ENCODE measurements at places on chromosomes 12 and 14.
A peak's percentile ranks its signal among the peaks of the same experiment; 100 is the strongest.

GRCh38 chr12:53757101-53757770, 5.5 kb upstream of the CISTR start:
- peaks cover 86% of the 10 kb centered on the region for H3K27me3 ChIP-seq
- peak; percentile 79 for DNase-seq
- H3K36me3 ChIP-seq = no peaks in the 10 kb centered on the region
- no peaks in the 10 kb centered on the region for H3K4me1 ChIP-seq

DNA sequence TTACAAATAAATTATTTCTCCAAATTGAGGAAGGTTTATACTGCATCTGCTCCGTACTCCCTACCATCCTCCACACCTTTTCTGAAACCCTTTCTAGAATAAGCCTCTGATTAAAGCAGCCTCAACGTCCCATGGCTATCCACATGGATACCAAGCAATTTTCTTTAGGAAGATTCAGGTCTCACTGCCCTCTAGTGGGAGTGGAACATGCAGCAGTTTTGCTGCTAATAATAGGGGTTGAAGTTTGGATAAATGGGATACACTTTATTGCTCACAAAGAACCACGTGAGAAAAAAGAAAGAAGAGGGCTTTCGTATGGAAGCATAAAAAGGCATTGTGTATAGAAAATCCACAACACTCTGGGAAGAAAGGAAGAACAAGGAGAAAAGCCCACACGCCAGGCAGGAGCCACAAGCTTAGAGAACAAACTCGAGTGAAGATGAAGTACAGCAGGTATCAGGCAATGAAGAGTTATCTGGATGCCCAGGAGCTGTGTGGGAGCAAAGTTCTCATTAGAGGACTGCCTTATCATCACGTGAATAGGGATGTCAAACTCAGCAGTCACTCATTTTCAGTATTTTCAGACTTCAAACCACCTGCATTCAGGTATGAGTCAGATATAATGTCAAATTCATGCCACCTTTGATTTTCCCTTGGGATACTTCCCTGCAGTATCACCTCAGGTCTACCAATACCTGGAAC, 45.8 kb downstream of the CCER1 start:
- H3K27ac ChIP-seq = no peak overlapping the region
- H3K4me3 ChIP-seq = no peak overlapping the region
- H3K4me1 ChIP-seq = no peaks in the 10 kb centered on the region

GRCh38 chr12:6938353-6939190, 5.0 kb upstream of the RNU7-1 start:
- peak overlapping the region; percentile 79 for H3K27ac ChIP-seq
- peaks cover 12% of the 10 kb centered on the region for H3K36me3 ChIP-seq
- DNase-seq = no peak
- peaks cover 8% of the 10 kb centered on the region for H3K4me1 ChIP-seq
- no peaks in the 10 kb centered on the region for H3K27me3 ChIP-seq

- H3K36me3 ChIP-seq = no peaks in the 10 kb centered on the region
- H3K27me3 ChIP-seq = no peaks in the 10 kb centered on the region
- H3K4me1 ChIP-seq = no peaks in the 10 kb centered on the region
- DNase-seq = no peak
- no peak overlapping the region for H3K27ac ChIP-seq
These were observed 1120.5 kb upstream of the FLRT2 start for GRCh38 chr14:84409435-84409834.

- H3K27me3 ChIP-seq = peaks cover 100% of the 10 kb centered on the region
- peaks cover 5% of the 10 kb centered on the region for H3K4me1 ChIP-seq
- no peak within 1 kb of the TSS for H3K27ac ChIP-seq
- peak; percentile 43 for DNase-seq
These were observed at the start of gene ASCL1 for GRCh38 chr12:102957339-102958050. ASCL1 (plus strand) TSS chr12:102957674; CDS start chr12:102958245, 571 bp downstream.

GRCh38 chr14:33175951-33176350, 237.3 kb downstream of the NPAS3 start:
- no peaks in the 10 kb centered on the region for H3K27me3 ChIP-seq
- no peak overlapping the region for H3K27ac ChIP-seq
- H3K4me1 ChIP-seq = no peaks in the 10 kb centered on the region
- no peak for DNase-seq
- H3K4me3 ChIP-seq = no peak overlapping the region
- no peaks in the 10 kb centered on the region for H3K36me3 ChIP-seq

DNA sequence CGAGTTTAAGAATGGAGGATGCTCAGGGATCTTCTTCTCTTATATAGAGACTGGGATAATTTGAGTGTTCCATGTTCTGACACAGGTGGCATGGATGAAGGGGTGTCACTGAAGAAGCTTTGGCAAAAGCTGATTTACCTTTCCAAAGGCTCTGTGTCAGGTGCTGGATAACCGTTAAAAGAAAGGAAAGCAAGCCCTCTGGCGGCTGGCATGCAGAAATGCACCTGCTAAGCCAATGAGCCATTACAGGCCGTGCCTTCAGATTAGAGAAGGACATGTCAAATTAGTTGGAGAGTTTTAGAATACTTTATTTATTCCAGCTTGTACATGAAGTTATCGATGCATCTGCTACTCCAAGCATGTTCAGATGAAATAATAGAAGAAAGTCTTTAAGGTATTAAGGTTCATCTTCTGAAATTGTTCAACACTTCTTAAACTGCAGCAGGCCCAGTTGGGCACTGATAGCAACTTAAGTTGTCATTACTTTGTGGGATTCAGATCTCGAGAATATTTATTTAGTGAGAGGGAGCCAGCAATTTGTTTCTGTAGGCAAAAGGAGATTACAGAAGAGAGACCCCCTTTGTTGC, 678.2 kb downstream of the NRXN3 start:
- H3K27me3 ChIP-seq = peaks cover 42% of the 10 kb centered on the region
- no peaks in the 10 kb centered on the region for H3K36me3 ChIP-seq
- H3K4me1 ChIP-seq = peaks cover 6% of the 10 kb centered on the region
- no peak overlapping the region for H3K4me3 ChIP-seq

DNA sequence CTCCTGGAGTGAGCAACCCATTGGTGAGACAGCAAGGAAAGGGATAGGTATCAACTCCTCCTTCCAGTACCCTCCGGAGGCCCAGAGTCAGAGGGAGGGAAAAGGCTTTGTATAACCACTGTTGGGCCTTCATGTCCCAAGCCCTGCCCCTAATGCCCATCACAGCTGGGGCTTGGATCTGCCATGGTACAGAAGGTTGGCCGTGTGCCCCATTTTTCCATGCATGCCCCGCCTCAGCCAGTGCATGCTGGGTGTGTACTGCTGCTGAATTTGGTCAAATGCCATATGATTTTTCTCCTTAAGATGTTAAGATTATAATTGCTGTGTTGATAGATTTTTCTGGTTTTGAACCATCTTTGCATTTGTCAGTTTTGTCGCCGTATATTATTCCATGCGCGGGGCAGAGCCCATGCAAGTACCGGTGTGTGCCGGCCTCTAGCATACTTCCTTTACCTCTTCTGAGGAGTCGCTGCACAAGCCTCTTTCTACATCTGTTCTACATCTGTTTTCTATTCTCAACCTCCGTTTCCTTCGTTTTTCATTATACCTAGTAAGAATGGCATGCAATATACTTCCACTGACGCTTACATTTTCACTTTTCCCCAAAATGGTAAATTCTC, 26.6 kb downstream of the PPP2R5C start:
- H3K27me3 ChIP-seq = no peaks in the 10 kb centered on the region
- H3K27ac ChIP-seq = no peak overlapping the region
- H3K4me3 ChIP-seq = no peak overlapping the region
- no peaks in the 10 kb centered on the region for H3K36me3 ChIP-seq
- no peak for DNase-seq
- no peaks in the 10 kb centered on the region for H3K4me1 ChIP-seq

DNA sequence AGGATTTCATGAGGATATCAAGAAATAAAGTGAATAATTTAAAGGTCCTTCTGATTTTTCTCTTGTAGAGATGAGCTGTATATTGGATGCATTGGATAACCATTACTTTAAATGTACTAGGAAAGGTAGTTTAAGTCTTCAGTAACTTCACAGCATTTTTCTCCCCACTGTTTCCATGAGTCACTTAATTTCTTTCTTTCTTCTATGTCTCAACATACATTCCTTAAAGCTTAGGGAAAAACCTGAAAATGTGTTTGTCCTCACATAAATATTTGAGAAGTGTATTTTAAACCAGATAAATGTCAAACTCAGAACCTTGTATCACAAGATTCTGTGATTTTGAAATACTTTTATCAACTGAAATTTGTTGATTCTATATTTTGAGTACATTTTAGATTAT, 1970.2 kb upstream of the FLRT2 start:
- no peaks in the 10 kb centered on the region for H3K4me1 ChIP-seq
- no peaks in the 10 kb centered on the region for H3K36me3 ChIP-seq

GRCh38 chr12:96500693-96501092, 11.3 kb downstream of the CFAP54 start:
- no peaks in the 10 kb centered on the region for H3K4me1 ChIP-seq
- no peak for DNase-seq
- H3K36me3 ChIP-seq = no peaks in the 10 kb centered on the region

DNA sequence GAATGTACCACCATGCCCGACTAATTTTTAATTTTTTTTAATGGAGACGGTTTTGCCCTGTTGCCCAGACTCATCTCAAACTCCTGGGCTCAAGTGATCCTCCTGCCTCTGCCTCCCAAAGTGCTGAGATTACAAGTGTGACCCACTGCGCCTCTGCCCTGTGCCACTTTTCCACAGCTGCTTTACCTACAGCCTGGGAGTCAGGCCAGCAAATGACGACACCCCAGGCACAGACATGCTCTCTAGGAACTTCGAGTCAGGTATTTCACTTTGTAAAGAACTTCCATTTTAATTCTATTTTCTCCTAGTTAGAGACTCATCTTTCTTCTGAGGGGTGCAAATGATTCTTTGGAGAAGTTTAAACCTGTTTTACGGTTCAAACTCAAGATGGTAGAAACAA, 89.0 kb downstream of the ETV6 start:
- H3K27me3 ChIP-seq = no peaks in the 10 kb centered on the region
- DNase-seq = no peak
- no peak overlapping the region for H3K27ac ChIP-seq
- no peak overlapping the region for H3K4me3 ChIP-seq
- H3K36me3 ChIP-seq = no peaks in the 10 kb centered on the region

GRCh38 chr12:114400361-114400811, 5.6 kb downstream of the TBX5 start:
- H3K4me3 ChIP-seq = peak overlapping the region; percentile 97
- peaks cover 23% of the 10 kb centered on the region for H3K36me3 ChIP-seq
- H3K27ac ChIP-seq = peak overlapping the region; percentile 13
- peak; percentile 38 for DNase-seq

- no peaks in the 10 kb centered on the region for H3K36me3 ChIP-seq
- no peak overlapping the region for H3K4me3 ChIP-seq
- no peaks in the 10 kb centered on the region for H3K27me3 ChIP-seq
- peaks cover 15% of the 10 kb centered on the region for H3K4me1 ChIP-seq
- no peak overlapping the region for H3K27ac ChIP-seq
These were observed 136.8 kb downstream of the TBX5 start for GRCh38 chr12:114269153-114269552.

GRCh38 chr12:110677206-110677911, 11.6 kb downstream of the HVCN1 start:
- H3K4me3 ChIP-seq = no peak overlapping the region
- H3K27me3 ChIP-seq = no peaks in the 10 kb centered on the region

DNA sequence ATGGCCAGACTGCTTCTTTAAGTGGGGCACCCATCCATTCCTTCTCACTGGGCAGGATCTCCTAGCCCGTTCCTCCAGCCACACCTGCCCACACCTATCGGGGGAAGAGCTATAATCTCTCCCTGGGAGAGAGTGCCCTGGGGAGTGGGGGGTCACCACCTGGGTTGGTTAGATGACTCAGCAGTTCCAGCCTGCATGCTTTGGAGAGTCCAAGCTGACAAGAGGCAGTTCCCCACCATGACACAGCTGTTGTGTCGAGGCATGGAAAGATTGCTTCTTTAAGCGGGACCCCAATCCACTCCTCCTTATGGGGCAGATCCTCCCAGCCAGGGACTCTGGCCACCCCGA, 52.6 kb upstream of the PPFIA2 start:
- H3K4me1 ChIP-seq = no peaks in the 10 kb centered on the region
- DNase-seq = peak; percentile 2
- H3K27ac ChIP-seq = no peak overlapping the region
- H3K27me3 ChIP-seq = no peaks in the 10 kb centered on the region
- H3K36me3 ChIP-seq = no peaks in the 10 kb centered on the region

- H3K4me1 ChIP-seq = no peaks in the 10 kb centered on the region
- H3K27ac ChIP-seq = no peak overlapping the region
- H3K4me3 ChIP-seq = no peak overlapping the region
- H3K27me3 ChIP-seq = peaks cover 4% of the 10 kb centered on the region
These were observed 11.1 kb upstream of the GALNT9 start for GRCh38 chr12:132340266-132341035.

GRCh38 chr12:107385509-107385908, 292.2 kb upstream of the CRY1 start:
- no peaks in the 10 kb centered on the region for H3K27me3 ChIP-seq
- no peak overlapping the region for H3K27ac ChIP-seq
- H3K4me3 ChIP-seq = no peak overlapping the region
- no peaks in the 10 kb centered on the region for H3K4me1 ChIP-seq
- peak; percentile 10 for DNase-seq

DNA sequence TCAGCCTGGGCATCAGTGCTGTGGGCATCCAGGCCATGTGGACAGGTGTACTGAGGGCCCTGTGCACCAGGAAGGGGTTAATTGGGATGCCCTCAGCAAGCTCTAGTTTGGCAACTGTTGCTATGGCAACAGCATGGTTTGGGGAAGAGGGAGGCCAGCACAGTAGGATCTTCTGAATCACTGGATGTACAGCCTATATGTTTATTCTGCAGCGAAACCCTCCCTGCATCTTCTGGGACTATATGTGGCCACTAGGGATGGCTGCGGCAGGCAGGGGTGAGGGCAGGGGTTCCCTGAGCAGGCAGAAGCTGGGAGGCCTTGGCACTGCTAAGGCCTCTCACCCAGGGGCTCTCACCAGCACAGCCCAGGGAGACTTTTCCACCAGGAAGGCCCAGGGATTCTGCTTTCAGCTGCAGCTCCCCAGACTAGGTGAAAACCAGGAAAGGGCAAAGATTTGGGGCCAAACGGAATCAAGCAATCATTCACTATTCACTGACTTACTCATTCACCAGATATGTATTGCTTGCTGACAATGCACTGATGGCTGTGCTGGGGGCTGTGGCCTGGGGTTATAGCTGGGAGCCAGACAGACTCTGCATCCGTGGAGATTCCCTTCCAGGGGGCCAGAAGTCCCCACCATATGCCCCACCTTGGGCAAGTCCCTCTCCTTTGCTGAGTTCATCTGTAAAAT, 42.8 kb downstream of the IRF2BPL start:
- H3K27ac ChIP-seq = peak overlapping the region; percentile 74
- peaks cover 25% of the 10 kb centered on the region for H3K4me1 ChIP-seq
- H3K27me3 ChIP-seq = no peaks in the 10 kb centered on the region
- no peak overlapping the region for H3K4me3 ChIP-seq
- DNase-seq = no peak
- no peaks in the 10 kb centered on the region for H3K36me3 ChIP-seq

GRCh38 chr14:95137804-95138167, 19.5 kb downstream of the DICER1 start:
- no peak overlapping the region for H3K27ac ChIP-seq
- DNase-seq = no peak
- H3K4me3 ChIP-seq = no peak overlapping the region
- no peaks in the 10 kb centered on the region for H3K27me3 ChIP-seq

- H3K4me1 ChIP-seq = no peaks in the 10 kb centered on the region
- no peaks in the 10 kb centered on the region for H3K27me3 ChIP-seq
- H3K27ac ChIP-seq = no peak overlapping the region
- no peak for DNase-seq
These were observed 3.1 kb downstream of the RDH16 start for GRCh38 chr12:56954057-56954957.
